SHP77 treated with DMSO at 0.1 percent for 48 hours (cell line): ENCODE measurements at places on chromosomes 4 and X.

- no peak for DNase-seq
Measured at GRCh38 chr4:28105271-28105859, 1244.7 kb downstream of the STIM2 start.

GRCh38 chr4:114857831-114858230 lies 255.6 kb downstream of the NDST4 start:
- DNase-seq = no peak

DNA sequence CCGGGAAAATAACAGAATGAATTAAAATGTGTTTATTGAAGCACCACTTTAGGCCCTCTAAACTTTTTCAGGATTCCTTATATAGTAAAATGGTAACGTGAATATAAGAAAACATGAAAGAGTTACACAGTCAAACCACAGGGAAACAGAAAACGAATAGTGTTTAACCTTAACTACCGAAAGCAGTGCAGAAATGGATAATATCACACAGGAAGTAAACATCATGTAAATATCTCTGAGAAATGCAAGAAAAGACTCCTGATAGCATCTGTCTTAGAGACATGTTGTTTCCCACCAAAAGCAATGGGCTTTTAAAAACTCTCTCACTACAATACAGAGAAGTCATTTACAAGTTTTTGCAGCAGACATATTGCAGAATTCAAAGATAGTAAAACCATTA lies 323.9 kb upstream of the CXXC4 start:
- no peak for DNase-seq

GRCh38 chrX:129233786-129234185 lies 289.5 kb downstream of the SMARCA1 start:
- DNase-seq = no peak

DNA sequence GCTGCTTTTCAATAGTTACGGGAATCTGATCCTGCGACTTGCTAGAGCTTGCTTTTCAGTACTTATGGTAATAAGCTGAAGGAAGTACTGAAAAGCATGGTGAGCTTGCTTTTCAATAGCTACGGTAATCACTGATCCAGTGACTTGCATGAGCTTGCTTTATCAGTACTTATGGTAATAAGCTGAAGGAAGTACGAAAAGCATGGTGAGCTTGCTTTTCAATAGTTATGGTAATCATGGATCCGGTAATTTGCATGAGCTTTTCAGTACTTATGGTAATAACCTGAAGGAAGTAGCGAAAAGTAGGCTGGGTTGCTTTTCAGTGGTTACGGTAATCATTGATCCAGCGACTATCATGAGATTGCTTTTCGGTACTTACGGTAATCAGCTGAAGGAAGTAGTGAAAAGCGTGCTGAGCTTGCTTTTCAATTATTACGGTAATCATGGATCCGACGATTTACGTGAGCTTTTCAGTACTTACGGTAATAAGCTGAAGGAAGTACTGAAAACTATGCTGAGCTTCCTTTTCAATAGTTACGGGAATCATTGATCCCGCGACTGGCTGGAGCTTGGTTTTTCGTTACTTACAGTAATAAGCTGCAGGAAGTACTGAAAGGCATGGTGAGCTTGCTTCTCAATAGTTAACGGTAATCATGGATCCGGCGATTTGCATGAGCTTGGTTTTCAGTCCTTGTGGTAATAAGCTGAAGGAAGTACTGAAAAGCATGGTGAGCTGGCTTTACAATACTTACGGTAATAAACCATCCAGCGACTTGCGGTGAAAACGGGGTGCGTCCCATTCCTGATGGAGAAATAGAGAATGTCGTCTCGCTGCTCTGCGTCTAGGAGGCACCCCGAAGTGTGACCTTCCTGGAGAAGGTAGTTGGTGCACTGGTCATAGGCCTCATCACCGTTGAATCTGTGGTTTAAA lies 6.5 kb downstream of the CRLF2 start:
- no peak for DNase-seq

DNA sequence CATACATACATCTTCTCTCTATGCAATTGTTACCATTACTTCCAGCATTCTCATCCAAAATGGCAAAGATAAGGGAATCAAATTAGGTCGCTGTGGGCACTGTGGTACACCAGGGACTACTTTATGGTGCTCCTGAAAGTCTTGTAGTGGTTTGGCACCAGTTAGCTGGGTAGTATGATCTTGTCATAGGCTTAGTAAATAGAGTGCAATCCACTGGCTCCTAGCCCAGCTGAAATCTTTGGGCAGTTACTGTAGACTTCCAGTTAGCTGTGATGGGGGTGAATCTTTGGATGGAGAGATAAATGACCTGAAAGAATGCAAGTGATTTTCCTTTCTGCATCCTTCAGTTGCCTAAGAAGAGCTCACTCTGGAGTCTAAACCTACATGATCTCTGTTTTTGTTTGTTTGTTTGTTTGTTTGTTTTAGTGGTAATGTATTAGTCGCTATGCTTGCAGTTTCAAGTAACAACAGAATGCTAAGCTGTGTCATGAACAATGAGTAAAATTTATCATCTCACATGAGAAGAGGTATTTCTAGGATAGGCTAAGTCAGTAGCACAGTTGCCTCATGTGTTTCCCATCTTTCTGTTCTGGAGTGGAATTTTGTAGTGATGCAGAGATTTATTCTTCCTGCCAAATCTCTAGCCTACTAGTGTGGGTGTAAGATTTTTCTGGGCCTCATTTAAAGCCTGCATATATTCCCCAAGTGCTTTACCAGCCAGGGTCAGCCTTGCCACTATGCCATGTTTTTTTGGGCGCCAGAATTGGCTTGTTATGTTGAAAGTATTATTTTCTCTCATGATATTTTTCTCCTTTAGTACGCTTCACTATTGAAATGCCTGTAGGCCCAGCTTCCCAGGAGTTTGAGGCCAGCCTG lies 24.2 kb downstream of the HERC3 start:
- DNase-seq = no peak

GRCh38 chrX:124028182-124028581 lies 66.7 kb downstream of the STAG2 start:
- DNase-seq = no peak

DNA sequence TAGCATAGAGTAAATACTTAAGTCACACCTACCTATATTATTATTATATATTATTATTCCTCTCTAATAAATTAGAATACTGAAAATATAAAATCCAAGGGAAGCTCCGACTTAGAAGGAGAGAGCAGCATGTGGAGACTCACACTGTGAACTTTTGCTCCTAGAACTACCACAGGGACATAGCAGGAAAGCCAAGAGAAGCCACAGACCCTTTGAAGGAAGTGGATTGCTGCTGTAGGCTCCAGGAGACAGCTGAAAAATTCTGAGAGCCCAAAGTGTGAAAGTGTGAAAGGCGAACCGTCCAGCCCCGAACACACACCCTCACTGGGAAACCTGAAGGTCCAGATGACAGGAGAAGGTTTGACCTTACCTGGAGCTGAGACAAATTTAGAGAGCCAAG lies 177.0 kb downstream of the FAM13A start:
- DNase-seq = no peak

- DNase-seq = no peak
Measured at GRCh38 chr4:163613383-163613782, 118.9 kb downstream of the TMA16 start.

DNA sequence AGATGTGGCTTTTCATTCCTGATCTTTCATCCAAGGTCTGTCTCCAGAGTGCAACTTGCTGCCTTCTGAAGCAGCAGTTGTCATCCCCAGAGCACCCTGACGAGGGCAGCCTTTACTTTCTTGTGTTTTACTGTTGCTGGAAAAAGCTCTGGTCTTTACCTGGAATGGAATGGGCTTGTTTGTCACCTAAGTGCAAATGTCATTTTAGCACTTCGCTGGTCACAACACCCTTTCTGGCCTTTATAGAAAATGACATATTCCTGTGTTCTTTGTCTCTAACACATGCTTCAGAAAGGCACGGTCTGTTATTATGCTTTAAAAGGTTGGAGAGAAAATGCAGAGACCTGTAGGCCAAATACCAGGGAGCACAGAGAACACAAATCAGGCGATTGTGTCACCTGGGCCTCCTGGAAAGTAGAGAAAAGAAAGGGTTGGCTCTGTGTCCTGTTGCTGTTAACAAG lies 332.7 kb upstream of the IGFBP7 start:
- peak; percentile 62 for DNase-seq

- DNase-seq = no peak
Measured at GRCh38 chr4:13988353-13989305, 361.1 kb upstream of the BOD1L1 start.

DNA sequence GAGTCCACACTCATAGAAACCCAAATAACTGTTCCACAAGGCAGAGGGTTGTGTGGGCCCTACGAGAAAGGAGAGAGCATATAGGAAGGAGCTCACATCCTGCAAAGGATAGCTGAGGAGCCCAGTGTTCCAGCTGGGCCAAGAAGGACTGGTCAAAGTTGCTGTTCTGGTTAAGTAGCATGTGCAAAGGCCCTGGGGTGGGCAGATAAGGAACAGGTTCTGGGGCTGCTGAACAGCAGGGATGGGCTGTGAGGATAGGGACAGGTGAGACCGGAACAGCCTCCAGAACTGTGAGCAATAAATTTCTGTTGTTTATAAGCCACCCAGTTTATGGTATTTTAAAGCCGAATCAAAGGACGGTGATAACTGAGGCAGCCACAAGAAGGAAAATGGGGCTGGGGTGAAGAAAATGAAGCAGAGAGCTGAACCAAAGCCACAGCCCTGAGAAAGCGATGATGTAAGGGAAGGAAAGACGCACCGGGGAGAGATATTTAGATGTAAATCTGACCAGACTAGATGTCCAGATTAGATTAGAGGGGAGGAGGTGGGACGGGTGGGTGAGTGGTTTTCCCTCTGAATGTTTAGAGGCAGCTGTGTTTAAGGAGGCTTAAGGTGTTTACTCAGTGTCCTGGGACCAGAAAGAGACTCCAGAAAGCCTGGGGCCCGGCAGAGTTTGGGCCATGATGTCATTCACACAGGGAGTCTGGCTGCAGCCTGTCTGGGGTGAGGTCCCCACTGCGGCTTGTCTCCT lies 180.8 kb upstream of the BCOR start:
- no peak for DNase-seq

DNA sequence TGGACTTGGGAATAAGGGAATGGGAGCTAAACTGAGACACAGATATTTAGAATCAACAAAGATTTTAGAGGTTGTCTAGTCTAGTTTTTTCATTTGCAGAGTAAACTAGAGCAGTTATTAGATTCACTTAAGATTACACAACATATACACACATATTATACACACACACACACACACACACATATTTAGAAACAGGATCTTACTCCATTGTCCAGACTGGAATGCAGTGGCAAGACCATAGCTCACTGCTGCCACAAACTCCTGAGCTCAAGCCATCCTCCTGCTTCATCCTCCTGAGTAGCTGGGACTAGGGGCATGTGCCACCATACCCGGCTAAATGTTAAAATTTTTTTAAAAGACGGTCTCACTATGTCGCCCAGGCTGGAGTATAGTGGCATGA lies 127.8 kb downstream of the TSPAN5 start:
- no peak for DNase-seq

- DNase-seq = no peak
Measured at GRCh38 chr4:27974339-27974738, 1113.7 kb downstream of the STIM2 start.

- DNase-seq = peak; percentile 69
Measured at GRCh38 chr4:166165829-166166420, 292.9 kb downstream of the TLL1 start.

DNA sequence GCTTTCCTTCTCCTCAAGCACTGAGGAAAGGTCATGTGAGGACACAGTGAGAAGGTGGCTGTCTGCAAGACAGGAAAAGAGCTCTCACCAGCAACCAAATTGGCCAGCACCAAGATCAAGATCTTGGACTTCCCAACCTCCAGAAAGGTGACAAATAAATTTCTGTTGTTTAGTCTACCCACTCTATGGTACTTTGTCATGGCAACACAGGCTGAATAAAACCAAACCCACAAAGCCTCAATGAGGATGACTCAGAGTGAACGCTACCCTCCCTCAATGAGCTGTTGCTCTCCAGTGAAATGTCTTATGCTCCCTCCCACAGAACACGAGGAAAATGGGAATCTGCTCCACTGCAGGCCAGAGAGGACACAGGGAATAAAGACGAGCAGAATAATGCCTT lies 244.1 kb downstream of the RAB28 start:
- DNase-seq = no peak

DNA sequence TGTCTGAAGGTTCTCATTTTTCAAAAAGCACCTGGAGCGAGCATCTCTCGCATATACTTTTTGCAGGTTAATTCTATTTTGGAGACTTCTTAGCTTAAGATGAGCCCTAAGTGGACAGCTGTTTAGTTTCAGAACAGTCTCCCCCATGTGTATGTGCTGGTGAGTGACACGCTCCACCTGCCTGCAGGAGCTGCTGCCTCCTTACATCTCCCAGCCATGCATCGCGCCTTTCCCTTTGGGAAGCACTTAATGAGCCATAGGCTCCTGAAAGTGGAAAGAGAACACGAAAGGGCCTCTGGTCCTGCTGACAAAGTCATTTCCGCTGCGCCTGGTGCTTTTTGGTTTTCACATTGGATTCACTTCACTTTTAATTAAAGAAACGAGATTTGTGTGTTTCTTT lies 56.1 kb downstream of the TRIML2 start:
- DNase-seq = no peak

- no peak for DNase-seq
Measured at GRCh38 chrX:20217271-20217670, 49.4 kb downstream of the RPS6KA3 start.

- DNase-seq = no peak
Measured at GRCh38 chrX:124791492-124792095, 445.2 kb downstream of the SH2D1A start.

GRCh38 chrX:85112293-85112692 lies 108.6 kb downstream of the APOOL start:
- no peak for DNase-seq

DNA sequence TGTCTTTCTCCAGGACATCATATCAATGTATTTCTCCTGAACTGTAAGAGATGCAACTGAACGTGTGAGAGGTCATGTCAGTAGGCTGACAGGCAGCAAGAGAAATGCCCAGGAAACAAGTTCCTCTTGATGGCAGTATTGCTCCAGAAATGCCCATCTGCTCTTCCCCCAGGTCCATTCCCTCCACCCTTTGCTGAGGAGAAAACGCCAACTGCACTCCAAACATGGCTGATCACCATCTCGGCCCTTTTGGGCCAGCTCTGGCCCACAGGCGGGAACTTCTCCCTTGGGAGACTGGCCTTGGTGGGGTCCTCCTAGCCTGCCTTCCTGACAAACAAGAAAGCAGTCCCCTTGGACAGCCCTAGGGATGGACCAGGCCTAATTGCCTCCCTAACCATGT lies 276.5 kb upstream of the AGTR2 start:
- DNase-seq = no peak

DNA sequence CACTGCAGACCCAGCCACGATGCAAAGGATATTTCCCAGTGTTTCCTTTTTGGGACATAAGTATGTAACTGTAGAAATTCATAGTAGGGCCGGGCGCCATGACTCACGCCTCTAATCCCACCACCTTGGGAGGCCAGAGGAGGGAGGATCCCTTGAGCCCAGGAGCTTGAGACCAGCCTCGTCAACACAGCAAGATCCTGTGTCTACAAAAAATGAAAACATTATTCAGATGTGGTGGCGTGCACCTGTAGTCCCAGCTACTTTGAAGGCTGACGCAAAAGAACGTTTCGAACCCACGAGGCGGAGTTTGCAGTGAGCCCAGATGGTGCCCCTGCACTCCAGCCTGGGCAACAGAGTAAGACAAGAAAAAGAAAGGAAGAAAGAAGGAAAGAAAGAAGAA lies 49.2 kb downstream of the CRLF2 start:
- no peak for DNase-seq
